Activated naive CD4-positive, alpha-beta T cell treated with anti-CD3 and anti-CD28 coated beads for 36 hours (primary cell): ENCODE measurements at places on chromosomes 12 and 14.

DNA sequence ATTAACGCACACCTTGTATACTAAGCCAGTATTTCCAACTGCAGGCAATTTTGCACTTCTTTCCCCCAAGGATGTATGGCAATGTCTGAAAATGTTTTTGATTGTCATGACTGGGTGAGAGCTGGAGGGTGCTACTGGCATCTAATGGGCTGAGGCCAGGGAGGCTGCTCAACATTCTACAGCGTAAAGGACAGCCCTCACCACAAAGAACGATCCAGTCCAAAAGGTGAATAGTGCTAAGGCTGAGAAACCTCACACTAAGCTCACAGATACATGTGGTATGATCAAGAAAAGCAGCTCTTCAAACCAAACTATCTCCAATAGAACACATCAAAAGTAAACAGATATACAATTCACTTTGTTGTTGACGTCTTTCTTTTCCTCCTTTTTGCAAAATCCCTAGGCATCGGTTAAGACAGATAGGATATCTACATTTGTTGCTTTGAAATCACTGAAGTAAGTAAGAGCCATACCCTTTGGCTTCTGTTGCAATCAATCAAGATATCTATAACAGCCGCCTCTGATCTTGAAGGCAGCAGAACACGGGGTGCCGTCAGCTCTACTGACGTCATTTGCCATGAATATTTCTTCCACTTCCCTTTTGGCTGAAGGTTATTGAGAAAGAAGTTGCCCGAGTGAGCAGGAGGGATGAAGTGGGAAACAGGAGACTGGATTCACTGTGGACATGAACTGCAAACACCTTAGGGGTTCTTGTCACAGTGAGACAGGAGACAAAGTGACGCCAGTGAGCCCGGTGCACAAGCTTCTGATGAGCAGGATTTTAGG lies 218.3 kb downstream of the FOXN3 start:
- DNase-seq = no peak

DNA sequence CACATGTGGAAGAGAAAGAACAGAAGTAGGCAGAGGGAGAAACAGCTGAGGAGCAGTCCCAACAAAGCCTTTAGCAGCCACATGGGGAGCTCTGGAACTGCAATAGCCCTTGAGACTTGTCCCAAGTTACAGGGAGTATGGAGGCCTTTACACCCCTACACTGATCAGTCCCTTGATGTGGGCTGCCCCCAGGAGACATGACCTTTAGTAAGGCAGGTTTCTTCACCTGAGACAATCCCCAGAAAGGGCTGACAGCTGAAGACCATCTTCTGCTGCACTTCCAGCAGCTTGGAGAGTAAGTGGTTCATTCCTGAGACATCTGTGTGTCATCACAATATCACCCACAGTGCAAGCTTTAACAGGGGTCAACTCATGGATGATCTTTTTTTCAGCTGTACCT lies 8.6 kb upstream of the SNAPC1 start:
- DNase-seq = no peak

DNA sequence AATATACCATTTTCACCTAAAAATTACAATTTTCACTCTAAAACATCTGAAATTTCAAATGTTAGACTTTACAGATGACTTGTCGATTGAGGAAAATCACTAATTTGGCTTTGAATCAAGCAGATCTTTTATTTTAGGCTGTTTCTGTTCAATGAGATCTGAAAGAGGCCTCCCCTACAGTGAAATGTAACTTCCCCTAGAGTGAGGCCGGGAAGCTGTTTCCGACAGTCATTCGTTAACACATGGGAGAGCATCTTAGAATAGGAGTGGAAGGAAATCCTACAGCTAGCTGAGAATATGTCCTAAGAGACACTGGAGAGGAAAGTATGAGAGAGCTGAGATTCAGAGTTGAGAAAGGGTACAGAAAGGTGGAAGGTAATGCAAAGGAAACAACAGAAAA lies 5.7 kb upstream of the C14orf93 start:
- no peak for DNase-seq

- no peak for DNase-seq
Measured at GRCh38 chr14:54856152-54856551, 46.5 kb downstream of the GCH1 start.

GRCh38 chr12:105641749-105642148 lies 311.3 kb downstream of the C12orf75 start:
- DNase-seq = no peak

- DNase-seq = peak; percentile 44
Measured at GRCh38 chr12:124694250-124694649, 126.8 kb upstream of the NCOR2 start.

- DNase-seq = no peak
Measured at GRCh38 chr12:54015018-54015931, 6.5 kb downstream of the HOXC8 start.

GRCh38 chr12:56128670-56129205 lies 671 bp downstream of the ESYT1 start:
- DNase-seq = peak; percentile 34

GRCh38 chr12:28800129-28800528 lies 348.9 kb upstream of the FAR2 start:
- no peak for DNase-seq

GRCh38 chr12:128091951-128092382 lies 175.0 kb upstream of the TMEM132C start:
- no peak for DNase-seq

- DNase-seq = peak; percentile 63
Measured at GRCh38 chr12:123150744-123151456, at the start of gene PITPNM2. Gene PITPNM2, minus strand, starts transcription at chr12:123151090. Its CDS starts 116,500 bp downstream, at chr12:123034590.

- no peak for DNase-seq
Measured at GRCh38 chr14:72903716-72904115, 9.8 kb upstream of the DPF3 start.

- peak; percentile 92 for DNase-seq
Measured at GRCh38 chr12:122895704-122896636, at the start of gene VPS37B. Gene VPS37B, minus strand, starts transcription at chr12:122896124. Its CDS starts 62 bp downstream, at chr12:122896062.

DNA sequence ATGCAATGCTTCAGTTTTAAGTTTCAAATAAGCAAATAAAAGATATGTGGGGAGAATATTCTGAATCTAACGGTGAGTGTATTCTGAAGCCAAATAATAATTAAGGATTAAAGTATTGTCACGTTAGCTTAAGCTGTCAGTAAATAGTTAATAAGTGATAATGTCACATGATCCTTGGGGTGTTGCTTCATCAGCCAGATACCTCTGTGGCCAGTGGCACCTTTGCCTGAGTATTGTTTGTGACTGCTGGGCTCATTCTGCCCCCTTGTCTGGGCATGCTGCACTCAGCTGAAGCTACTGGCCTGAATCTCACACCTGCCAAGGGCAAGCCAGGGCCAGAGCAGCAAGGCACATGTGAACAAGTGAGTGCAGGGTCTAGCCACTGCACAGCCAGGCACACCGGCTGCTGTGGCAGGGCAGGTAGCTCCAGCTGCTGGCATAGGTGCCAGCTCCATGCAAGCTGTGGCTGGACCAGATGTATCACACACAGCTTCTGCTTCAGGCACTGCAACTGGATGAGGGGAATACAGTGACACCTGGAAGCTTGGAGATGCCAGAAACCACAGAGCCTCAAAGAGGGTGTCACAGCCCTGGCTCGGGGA lies 739.7 kb downstream of the SLC6A15 start:
- no peak for DNase-seq

DNA sequence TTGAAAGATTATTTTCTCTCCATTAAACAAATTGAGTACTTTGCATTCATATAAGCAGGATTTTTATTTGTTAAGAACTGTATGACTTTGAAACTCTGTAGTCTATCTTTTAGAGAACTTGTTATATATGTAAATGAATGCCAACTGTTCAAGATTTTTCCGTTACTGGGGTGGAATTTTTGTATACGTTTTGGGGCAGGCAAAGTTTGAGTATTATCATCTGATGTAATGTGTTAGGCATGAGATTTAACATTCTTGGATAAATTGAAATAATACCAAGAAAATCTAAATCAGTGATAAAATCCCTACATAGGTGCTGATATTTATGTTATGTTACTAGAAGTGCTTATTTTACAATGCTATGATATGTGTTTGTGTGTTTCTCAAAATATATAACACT lies 8.4 kb downstream of the CNOT2 start:
- no peak for DNase-seq

- no peak for DNase-seq
Measured at GRCh38 chr14:106134886-106135285, 608.5 kb downstream of the TMEM121 start.

- DNase-seq = no peak
Measured at GRCh38 chr12:106308611-106309010, 6.1 kb downstream of the TCP11L2 start.

- no peak for DNase-seq
Measured at GRCh38 chr12:10363658-10363913, 26.3 kb downstream of the KLRK1 start.

GRCh38 chr12:105278043-105278697 lies 42.2 kb upstream of the APPL2 start:
- no peak for DNase-seq

GRCh38 chr12:52225752-52226151 lies 7.3 kb upstream of the KRT7 start:
- DNase-seq = no peak

GRCh38 chr12:24701343-24701742 lies 247.6 kb downstream of the BCAT1 start:
- DNase-seq = peak; percentile 25

- no peak for DNase-seq
Measured at GRCh38 chr12:29578731-29579130, 81.2 kb upstream of the OVCH1 start.

GRCh38 chr12:51917746-51918453 lies 10.6 kb downstream of the ACVRL1 start:
- DNase-seq = no peak

DNA sequence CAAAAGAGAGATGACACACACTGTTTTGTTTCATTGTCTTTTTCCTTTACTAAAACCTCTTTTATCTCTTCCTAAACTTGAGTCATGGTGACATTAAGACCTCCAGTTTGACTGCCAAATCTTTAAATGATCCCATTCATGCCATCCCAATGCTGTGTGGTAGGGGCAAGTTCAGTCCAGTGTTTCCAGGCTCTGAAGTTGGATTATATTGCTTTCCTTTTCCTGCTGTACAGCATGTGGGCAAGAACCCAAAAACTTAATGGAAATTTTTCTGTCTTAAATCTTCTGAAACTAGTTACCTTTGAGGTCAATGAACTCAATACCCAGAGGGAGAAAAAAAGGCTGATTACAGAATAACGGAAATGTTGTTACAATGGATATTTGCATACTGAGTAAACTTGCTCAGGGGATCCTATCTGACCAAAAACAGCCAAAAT lies 187.1 kb upstream of the FAR2 start:
- no peak for DNase-seq

- DNase-seq = no peak
Measured at GRCh38 chr14:61033855-61034254, 52.8 kb downstream of the SLC38A6 start.

GRCh38 chr12:87323369-87323768 lies 705.8 kb downstream of the C12orf50 start:
- no peak for DNase-seq

GRCh38 chr12:88633312-88633711 lies 53.0 kb upstream of the KITLG start:
- no peak for DNase-seq

- no peak for DNase-seq
Measured at GRCh38 chr12:86698641-86698980, 442.4 kb upstream of the MGAT4C start.

DNA sequence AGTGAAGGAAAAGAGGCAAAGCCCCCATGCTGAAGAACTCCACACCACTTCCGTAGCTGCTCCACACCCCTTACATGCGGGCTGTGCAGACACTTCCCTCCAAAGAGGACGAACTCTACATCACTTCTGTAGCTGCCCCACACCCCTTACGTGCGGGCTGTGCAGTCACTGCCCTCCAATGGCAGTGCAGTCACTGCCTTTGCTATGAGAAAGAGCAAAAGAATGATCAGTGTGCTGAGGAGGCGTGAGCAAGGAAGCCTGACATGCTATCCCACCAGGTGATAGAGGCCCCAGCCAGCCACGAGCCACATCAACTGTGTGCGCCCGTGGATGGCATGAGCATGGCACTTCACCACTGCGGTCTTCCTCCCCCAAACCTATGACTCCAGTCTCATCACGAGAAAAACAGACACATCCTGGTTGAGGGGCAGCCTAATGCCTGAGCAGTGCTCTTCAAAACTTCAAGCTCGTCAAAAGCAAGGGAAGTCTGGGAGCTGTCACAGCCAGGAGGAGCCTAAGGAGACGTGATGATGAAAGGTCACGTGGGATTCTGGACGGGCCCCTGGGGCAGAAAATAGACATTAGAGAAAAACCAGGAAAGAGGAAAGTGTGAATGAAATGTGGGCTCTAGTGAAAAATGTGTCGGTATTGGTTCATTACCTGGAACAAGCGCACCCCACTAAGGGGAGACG lies 60.8 kb upstream of the C14orf180 start:
- no peak for DNase-seq

DNA sequence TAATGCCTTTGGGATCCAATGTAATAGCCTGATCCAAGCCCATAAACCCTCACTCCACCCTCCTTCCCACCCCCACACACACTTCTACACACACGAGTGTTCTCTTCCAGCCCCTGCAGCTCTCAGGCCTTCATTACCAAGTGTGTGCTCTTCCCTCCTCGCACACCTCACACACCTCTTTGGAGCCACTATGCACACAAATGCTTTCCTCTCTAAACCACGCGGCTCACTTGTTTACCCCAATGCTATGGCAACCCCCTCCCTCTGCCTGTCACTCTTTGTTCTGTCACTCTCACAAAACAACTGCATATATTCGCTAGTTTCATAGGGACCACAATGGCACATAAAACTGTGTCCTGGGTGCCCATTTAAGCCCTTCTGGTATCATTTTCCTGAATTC lies 35.1 kb downstream of the PPP2R5E start:
- no peak for DNase-seq

DNA sequence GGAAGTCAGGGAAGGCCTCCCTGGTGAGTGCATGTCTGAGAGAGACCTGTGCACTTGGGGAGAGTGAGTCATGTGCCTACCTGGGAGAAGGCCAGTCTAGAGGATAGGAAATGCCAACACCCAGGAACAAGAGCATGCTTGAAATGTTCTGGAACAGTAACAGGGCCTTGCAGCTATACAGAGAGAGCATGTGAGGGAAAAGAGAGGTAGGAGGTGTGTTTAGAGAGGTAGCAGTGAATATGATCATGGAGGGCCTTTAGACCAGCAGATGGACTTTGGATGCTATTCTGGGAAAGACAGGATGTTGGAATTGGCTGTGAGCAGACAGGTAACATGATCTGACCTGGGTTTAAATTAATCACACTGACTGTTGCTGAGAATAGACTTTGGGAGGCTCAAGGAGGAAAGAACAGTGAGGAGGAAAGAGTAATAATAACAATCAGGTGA lies 1143.6 kb downstream of the FLRT2 start:
- no peak for DNase-seq

- no peak for DNase-seq
Measured at GRCh38 chr12:107663277-107663676, 22.3 kb upstream of the PWP1 start.

- no peak for DNase-seq
Measured at GRCh38 chr12:112932485-112933128, 5.7 kb upstream of the OAS3 start.

- DNase-seq = no peak
Measured at GRCh38 chr14:29603696-29604095, 324.0 kb downstream of the PRKD1 start.

DNA sequence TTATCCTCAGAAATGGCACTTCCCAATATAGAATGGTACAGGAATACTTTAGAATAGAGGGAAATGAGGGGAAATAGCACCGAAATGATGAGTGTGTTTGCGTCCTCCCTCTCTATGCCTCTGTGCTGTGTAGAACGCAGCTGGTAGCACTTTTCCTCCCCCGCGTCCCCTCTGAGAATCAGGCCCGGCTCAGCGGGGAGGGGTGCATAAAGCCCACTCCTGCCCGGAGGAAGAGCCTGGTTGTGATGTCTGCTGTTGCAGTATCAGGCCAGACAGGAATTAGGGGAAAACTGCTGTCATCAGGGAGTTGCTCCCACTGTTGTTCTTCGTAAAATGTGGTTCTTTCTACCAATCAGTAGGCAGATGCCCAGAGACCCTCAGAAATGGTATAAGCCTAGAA lies 76.0 kb downstream of the GALNT8 start:
- no peak for DNase-seq
